ENCODE measurements at places on chromosomes 1 and 21.

GRCh38 chr1:44894591-44894990, 51.5 kb upstream of the PTCH2 start:
- DNase-seq, result no peak

- DNase-seq, result peak; percentile 93
Measured at GRCh38 chr1:229070168-229070567, 200.7 kb upstream of the RAB4A start.

DNA sequence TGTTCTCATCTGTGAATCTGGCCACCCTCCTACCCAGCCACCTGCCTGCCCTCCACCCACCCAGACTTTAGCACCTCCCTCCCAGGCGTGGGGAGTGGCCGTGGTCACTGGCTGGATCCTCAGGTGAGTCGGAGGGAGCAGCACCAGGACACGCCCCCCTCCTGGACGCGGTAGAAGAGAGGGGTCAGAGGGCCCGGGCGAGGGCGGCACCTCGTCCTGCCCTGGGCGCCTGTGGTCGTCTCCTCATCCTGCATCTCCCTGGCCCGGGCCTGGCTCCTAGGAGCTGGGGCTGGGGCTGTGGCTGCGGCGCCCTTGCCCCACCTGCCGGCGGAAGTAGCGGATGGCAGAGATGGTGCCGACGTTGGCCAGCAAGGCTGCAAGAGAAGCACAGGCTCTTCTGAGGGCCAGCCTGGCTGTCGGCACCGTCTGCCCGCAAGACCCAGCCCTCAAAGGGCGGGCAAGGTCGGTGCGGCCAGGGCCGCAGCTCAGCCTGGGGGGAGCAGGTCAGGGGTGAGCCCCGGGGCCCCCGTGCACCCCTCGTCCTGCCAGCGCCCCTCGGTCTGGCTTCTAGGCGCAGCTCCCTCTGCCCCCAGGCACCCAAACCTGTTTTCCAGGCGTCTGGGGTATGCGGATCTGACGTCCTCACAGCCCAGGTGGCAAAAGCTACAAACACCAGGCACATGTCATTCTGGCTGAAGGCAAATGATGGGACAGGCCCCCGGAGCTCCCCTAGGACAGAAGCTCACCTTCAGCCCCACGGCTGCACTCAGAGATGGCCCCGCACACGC, 5.8 kb downstream of the PERM1 start:
- no peak for DNase-seq

GRCh38 chr1:212437179-212437798, 4.6 kb downstream of the NENF start:
- no peak for DNase-seq

- DNase-seq, result no peak
Measured at GRCh38 chr1:212643877-212644276, 35.3 kb downstream of the ATF3 start.

DNA sequence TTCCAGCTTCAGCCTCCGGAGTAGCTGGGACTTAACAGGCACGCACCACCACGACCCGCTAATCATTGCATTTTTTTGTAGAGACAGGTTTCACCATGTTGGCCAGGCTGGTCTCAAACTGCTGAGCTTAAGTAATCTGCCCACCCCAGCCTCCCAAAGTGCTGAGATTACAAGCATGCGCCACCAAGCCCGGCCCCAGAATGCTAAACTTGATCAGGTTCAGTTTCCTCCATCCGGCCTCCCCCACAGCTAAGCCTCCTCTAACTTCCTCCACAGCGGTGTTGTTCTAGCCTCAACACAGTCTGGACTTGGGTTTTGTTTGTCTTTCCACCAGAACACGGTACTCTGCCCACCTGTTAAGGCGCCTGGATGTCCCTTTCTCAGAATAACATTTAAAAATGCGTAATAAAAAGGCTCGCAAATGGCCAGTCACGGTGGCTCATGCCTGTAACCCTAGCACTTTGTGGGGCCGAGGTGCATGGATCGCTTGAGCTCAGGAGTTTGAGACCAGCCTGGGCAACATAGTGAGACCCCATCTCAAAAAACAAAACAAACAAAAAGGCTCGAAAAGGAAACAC, 2.4 kb downstream of the PARP1 start:
- no peak for DNase-seq

- DNase-seq, result no peak
Measured at GRCh38 chr1:41810446-41810845, 108.3 kb downstream of the HIVEP3 start.

- no peak for DNase-seq
Measured at GRCh38 chr1:212432272-212432660, 454 bp upstream of the NENF start.

- no peak for DNase-seq
Measured at GRCh38 chr1:175530622-175531375, 212.6 kb downstream of the TNR start.

- no peak for DNase-seq
Measured at GRCh38 chr1:20723537-20724363, 5.9 kb upstream of the KIF17 start.

GRCh38 chr1:80656641-80657040, 1144.1 kb upstream of the ADGRL2 start:
- DNase-seq, result no peak

DNA sequence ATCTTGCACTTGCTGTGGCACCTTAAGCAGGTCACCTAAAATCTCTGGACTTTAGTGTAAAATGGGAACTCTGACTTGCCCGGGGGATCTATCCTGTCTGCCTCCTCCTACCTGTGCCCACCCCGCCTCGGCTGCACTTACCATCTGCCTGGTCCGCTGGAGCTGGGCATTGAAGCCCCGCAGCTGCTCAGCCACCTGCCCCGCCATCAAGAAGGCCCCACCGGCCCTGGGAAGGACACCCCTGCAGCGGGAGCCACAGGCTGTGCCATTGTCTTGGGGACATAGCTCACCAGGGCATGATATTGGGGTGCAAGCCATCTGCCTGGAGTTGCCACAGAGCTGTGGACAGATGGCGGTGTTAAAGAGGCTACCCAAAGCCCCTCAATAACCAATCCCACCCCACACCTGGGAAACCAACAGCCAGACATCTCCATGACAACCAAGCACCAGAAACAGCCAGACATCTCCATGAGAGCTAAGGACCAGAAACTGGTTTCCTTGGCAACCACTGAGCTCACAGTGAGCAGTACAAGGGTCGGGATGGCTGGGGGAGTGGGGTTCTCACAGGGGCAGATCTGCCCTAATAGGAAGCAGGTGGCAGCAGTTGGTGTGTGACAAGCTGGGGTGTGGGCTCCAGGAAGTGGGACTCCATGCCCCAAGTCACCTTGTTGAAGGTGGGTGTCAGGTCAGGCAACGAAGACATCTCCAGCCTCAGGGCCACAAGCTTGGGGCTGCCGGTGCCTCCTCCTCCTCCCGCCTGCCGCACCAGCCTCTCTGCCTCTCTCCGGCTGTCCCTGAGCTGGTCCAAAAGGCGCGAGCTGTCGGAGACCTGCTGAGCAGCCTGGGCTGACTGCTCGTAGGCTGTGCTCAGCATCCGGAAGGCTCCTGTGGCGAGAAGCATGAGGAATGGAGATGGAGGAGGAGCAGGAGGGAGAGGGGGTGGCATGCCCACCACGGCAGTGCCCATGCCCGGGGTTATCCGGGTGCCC, 29.1 kb downstream of the LAMB3 start:
- no peak for DNase-seq

DNA sequence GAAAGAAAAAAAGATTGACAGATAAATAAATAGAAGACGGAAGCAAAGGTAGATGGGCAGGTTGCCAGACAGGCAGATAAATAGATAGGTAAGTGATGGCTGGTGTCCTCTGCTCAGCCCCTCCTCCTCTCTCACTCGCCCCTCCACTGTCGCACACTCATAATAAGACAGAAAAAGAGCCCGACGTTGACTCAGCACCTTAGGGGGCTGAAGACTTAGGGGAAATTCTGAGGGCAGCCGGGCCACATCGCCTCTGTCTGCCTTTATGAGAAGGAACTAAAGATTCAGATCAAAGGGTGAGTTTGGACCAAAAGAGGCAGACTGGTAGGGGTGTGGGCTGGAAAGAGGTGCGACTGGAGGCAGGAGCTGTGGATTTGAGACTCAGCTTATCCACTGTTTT, 158.1 kb upstream of the IGSF21 start:
- no peak for DNase-seq

DNA sequence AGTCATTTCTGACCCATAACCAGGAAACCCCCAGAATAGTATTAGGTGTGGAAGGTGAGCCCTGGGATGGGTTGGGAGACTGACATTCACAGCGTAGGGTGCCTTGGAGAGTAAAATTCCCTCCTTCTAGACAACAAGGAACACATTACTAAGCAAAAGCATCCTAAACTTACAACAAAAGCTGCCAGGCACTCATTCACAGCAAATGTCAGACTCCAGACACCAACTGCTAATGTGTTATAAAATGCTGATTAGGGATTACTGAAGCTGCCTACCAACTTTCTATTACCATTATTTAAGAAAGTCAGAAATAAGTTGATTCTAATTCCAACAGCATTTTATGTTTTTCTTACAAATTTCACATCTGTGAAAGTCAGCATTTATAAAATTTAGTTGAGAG, 40.0 kb upstream of the C1orf87 start:
- DNase-seq, result no peak

DNA sequence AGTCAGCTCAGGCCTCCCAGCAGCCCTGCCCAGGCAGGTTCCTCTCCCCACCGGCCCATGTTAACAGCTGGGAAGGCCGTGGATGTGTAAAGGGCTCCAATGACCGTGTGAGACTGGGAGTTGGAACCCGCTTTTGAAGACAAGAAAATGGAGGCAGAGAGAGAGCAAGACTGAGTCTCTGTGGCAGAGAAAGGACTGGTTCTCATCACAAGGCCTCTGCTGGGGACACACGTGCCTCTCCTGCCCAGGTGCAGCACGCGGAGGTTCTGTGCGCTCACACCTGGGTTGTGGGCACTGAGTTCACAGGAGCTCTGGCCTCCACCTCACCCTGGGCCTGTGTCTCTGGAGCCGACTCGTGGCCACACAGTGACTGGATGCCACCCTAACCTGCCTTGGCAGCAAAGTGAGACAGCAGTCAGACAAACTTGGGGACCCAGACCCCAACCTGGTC, 27.0 kb downstream of the RUNX3 start:
- DNase-seq, result no peak

- DNase-seq, result no peak
Measured at GRCh38 chr1:9248341-9249262, 14.0 kb downstream of the H6PD start.

DNA sequence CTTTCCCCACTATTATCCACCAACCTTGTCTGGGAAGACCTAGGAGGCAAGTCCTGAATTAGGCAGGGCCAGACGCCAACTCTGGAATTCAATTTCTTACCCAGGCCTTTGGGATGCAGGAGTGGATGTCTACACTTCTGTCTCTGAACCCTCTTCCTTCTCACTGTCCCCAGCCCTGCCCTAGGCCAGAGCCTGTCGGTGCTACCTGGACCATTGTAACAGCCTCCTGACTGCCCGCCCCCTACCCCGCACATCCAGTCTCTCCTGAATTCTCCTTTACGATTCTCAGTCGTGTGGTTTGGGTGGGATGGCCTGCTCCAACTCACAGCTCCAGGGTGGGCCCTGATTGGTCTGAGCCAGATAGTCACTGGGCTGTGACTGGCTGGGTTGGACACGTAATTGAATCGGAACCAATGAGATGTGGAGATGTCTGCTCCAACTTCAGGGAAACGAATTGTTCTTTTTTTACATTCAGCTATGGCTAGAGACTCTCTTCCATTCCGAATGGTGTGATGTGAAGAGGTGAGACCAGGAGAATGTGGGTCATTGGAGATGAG, 304.6 kb downstream of the PTPRU start:
- DNase-seq, result no peak

DNA sequence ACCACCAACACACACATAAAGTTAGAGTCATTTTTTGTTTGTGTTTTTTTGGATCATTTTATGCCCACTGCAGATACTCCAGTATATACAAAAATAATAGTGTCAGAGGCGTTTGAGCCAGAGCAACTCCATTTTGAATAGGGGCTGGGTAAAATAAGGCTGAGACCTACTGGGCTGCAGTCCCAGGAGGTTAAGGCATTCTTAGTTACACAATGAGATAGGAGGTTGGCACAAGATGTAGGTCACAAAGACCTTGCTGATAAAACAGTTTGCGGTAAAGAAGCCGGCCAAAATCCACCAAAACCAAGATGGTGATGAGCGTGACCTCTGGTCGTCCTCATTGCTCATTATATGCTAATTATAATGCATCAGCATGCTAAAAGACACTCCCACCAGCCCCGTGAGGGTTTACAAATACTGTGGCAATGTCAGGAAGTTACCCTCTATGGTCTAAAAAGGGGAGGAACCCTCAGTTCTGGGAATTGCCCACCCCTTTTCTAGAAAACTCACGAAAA, 40.6 kb downstream of the GJA5 start:
- no peak for DNase-seq

- DNase-seq, result no peak
Measured at GRCh38 chr1:149848340-149849110, 50.8 kb upstream of the BOLA1 start.

- DNase-seq, result no peak
Measured at GRCh38 chr21:32807717-32808380, 36.3 kb upstream of the PAXBP1 start.

DNA sequence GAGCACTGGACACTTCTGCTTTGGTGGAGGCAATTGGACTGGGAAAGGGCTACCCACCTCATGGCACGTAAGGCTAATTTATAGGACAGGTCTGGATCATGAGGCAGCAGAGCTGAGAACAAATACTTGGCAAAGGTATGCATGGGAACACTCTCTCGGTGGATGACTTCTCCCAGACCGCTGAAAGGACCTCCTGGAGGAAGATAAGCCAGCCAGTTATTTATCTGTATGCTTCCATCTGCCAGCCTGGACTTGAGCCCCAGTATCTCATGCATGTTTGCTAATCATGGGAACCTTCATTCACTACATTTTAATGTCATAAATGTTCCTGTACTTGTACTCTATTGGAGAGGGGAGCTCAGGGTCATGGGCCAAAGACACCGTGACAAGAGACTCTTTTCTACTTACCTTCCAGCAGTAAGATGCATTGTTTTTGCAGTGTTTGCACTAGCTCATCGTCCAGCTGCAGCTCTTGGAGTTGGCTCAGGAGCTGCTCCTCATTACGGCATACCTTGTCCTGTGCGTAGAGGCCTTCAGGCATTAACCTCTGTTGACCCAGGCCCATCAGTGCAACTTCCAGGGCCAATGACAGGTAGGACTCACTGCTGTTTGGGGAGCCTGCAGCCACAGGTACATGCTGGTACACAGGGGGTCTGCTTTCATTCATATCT, 23.7 kb downstream of the UROD start:
- no peak for DNase-seq

DNA sequence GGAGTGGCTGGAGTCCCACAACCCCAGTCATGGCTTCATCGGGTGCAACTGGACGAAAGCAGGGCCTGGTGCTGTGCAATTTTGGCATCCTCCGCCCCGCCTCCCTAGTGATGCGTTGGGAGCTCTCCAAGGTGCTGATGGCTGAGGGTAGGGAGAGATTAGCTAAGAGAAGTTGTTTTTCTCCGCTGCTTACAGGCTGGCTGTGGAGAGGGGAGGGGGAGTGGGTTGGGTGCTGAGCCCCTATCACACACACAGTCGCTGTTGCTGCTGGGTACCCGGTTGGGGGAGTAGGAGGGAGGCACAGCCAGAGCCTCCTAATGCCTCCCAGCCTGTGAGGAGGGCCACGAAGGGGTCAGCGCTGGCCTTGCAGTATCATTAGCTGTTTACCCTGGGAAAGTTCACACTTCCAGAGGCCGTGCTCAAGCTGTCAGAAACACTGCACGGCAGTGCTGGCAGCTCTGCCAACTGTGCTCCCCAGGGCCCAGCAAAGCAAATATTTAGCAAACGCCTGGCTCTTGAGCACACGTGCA, 110.0 kb downstream of the GRIK3 start:
- DNase-seq, result no peak

All from NCI-H1436 treated with DMSO at 0.1 percent for 48 hours (cell line).